ENCODE measurements at places on chromosomes 16 and 17.

GRCh38 chr16:17294856-17295255, 175.9 kb downstream of the XYLT1 start:
- DNase-seq: no peak

DNA sequence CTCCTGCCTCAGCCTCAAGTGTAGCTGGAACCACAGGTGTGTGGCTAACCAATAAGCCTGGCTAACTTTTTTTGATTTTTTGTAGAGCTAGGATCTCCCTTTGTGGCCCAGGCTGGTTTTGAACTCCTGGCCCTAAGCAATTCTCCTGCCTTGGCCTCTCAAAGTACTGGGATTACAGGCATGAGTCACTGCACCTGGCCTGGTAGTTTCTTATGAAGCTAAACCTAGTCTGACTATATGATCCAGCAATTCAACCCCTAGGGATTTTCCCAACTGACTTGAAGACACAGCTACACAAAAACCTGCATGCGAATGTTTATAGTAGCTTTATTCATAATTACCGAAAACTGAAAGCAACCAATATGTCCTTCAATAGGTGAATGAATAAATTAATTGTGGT, 176.2 kb upstream of the IRX3 start:
- no peak for DNase-seq

GRCh38 chr17:56186222-56186786, 33.0 kb downstream of the ANKFN1 start:
- DNase-seq: peak; percentile 92

GRCh38 chr16:25065899-25066298, 45.6 kb upstream of the LCMT1 start:
- DNase-seq: no peak

DNA sequence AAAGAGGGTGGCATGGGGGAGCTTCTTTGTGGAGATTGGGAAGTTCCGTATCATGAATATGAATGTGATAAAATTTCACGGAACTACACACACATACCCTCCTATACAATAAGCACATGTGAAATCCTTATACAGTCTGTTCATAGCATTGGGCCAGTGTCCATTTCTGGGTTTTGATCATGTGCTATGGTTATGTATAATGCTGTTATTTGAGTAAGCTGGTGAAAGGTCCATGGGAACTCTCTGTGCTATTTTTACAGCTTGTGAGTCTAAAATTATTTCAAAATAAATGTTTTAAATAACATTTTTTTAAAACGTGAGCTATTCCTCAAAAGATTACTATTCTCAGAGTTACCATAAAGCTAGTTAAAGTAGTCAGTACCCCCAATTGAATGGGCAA, 205.2 kb upstream of the CACNG5 start:
- no peak for DNase-seq

GRCh38 chr17:4577386-4577993, 6.8 kb upstream of the SMTNL2 start:
- no peak for DNase-seq

- no peak for DNase-seq
These were observed 7.2 kb downstream of the MPO start for GRCh38 chr17:58273453-58274104.

DNA sequence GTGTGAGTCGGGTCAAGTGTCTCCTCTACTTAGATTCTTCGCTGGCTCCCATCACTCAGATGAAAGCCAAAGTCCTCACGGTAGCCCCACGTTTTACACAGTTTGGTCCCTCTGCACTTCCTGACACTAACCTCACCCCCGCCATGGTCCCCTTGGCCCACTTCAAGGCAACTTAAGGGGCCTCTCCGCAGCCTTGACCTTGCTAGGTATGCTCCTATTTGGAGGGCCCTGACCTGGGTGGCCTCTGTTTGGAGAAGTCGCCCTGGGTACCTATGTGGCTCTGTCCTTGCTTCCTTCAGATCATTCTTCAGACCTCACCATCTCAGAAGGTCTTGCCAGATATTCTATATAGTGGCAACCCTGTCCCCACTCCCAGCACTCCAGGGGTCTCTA, 110.2 kb downstream of the SOCS1 start:
- no peak for DNase-seq

GRCh38 chr17:75610103-75610984, 22.7 kb downstream of the MYO15B start:
- DNase-seq: no peak

DNA sequence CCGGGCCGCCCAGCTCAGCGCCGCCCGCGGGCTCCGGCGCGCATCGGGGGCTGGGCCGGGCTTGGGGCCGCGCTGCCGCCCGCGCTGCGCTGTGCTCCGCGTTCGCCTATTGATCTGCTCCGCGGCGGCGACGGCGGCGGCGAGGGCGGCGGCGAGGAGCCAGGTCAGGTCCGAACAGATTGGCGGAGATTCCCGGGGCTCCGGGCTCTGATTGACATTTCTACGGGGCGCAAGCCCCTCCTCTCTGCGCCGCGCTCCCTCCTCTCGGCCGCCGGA, 559 bp downstream of the IRX3 start:
- no peak for DNase-seq

DNA sequence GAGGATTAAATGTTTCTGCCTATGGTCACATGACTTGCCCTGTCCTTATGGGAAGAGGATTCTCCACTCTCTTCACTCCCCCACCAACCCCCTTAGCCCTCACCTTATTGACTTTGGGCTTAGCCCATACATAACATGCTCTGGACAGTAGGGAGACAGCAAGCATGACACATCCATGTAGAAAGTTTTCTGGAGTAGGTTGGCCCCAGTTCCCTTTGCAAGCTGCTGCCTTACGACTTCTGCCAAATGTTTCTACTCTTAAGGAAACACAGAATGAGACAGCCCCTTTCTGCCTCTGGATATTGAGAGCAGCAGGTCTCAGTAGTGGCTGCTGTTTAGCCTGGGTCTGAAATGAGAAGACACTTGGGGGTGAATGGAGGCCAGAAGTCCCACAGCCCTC, 282.2 kb downstream of the MAP2K6 start:
- DNase-seq: no peak

GRCh38 chr17:43945074-43945829, 3.0 kb upstream of the PPY start:
- no peak for DNase-seq

DNA sequence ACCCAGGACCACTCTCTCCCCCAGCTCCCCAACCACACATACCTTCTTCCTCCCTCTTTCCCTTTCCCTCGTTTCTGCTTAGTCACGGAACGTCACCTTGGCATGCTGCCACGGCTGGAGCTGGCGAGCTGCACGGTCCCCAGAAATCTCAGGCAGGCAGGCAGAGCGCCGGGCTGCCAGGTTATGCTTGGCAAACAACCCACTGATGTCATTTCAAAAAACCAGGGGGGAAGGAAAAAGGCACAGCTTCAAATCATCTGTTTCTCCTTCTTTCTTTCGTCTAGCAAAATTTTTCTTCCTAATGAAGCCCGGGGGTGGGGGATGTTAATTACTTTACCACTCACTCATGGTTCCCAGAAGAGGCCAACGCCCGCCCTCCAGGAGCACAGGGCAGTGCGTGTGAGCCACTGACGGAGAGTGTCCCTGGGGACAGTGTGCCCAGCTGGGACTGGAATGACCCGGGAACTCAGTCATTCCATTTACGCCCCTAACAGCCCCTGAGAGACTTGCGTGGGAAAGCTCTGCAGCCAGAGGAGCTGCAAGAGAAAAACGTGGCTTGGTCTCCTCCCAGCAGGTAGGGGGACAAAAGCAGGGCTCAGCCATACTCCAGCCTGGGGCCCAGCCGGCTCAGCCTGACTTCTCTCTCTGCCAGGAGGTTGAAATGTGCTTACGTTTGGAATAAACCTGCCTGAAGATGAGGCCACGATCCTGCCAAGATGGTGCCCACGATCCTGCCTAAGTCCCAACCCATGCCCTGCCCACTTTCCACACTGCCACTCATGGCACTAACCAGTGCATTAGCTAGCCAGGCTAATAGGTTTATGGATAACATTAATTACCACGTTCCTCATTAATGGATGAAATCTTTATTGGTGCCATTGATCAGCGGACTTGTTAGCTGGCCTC, 198.9 kb downstream of the ZFHX3 start:
- DNase-seq: no peak

- DNase-seq: no peak
These were observed 138.4 kb upstream of the DNAH9 start for GRCh38 chr17:11459861-11460331.

- DNase-seq: no peak
These were observed 93.9 kb downstream of the HAPSTR1 start for GRCh38 chr16:9185381-9185780.

DNA sequence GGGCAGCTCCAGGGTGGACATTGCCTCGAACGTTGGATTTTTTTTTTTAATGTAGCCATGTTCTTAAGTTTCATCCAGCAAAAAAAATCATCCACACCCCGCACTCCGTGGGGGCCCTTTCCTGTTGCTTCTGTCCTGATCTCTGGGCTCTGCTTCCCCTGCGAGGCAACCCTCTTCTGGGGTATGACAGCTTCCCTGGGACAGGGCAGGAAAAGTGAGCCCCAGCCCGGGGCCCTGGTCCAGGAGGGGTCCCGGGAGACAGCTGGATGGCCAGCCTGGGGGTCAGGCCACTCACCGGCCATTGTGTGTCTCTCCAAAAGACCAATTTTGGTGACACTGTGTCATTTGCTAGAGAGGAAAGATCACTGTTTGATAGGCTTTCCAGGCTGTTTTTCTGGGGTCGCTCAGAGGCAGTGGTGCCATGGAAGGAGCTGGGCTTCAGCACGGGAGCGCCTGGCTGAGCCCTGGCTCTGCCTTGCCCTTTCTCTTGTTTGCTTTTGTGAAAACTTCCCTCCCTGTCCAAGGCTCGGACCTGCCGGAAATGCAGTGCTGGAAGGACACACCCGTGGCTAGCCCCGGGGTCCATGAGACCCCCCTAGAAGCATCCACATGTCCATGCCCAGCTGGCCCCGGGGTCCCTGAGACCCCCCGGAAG, 41.0 kb upstream of the CHMP6 start:
- DNase-seq: no peak

DNA sequence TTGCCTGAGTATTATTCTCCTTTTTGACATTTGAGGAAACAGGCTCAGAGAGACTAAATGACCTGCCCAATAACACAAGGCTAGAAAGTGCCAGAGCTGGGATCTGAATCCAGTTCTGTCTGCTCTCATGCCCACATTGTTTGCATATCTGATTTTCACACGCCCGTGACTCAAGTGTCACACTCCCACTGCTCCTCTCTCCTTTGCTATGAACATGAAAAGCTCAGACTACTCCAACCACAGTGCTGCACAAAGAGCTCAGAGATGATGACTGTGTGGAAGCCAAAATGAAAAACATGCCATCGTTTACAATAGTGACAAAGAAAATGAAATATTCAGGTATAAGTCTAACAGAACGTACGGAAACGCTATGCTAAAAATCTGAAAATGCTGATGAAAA, 107.9 kb downstream of the SMG6 start:
- no peak for DNase-seq

DNA sequence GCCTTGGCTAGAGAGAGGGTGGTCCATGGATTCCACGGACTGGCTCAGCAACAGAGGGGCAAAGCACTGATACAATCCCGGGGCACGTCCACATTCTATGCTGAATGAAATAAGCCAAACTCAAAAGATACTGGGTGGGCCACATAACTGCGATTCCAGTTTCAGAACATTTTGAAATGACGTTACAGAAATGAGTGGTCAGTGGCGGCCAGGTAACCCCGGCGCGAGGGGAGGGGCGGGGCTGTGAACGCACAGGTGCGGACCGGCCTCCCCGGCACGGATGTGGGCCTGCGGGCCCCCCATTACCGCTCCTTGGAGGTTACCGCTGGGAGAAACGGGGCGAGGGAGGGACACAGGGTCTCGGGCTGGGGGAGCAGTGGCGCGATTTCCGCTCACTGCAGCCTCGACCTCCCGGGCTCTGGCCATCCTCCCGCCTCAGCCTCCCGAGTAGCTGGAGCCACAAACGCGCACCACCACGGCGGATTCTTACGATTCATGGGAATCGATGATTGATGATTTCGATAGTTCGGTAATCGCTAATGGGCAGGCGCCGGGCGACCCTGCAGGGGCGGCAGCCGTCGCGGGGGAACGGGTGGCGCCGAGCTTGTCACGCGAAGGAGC, 559 bp downstream of the MVD start:
- no peak for DNase-seq

DNA sequence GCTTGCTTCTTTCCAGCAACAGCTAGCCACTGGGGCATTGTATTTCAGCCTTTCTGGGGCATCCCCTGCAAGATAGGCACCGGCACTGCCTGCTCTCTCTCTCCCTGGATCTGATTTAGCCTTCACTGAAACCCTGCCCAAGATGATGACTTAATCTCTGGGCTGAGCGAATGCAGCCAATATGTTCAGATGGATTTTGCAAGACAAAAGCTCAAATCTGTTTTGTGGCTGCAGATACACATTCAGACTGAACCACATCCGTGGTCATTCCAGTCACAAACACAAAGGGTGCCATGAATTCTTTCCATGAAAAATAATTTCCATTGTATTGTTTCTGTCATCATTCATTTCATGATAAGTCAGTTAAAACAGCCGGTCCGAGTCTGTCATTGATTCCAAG, 24.2 kb downstream of the SOST start:
- peak; percentile 76 for DNase-seq

GRCh38 chr16:15033309-15033707, 22.6 kb downstream of the NTAN1 start:
- no peak for DNase-seq

- DNase-seq: no peak
These were observed 68.0 kb upstream of the GAS7 start for GRCh38 chr17:10266296-10266876.
